ENCODE measurements at places on chromosomes 1 and 21.

DNA sequence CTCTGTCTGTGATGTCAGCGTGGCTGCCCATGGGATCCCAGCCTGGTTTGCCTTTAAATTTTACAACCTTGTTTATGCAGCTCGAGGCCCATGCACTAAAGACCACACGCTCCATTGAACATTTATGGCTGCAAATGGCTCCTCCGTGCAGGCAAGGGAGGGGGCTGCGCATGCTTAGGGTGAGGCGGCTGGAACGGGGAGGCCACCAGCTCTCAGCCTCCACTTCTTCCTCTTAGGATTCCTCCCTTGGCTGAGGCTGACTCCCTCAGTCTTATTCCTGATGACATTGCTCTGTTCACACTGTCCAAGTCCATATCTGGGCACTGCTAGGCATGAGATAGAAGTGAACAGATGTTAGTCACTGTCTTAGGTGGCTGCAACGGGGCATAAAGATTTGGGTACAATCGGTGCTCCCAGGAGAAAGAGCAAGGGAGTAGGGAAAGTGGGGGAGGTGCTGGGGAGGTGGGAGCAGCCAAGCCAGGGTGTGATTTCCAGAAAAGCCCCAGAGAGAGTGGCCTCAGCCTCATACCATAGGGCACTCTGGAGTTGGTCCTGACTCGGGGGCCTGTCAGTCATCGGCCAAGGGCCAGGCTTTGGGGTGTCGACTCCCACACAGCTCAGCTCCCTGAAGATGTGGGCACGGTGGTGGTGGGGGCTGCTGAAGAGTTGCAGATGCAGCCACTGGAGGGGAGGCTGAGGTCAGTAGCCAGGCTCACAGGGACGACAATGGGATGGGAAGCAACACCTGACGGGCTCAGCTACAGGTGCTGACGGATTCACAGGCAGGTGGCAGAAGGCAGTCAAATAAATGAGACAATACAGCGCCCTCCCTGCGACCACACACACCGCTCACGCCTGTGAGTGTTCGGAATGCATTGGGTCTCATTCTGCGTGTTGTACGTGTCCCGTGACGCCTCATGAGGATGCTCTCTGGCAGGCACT lies 37.3 kb upstream of the ACTL8 start:
- DNase-seq, result no peak

DNA sequence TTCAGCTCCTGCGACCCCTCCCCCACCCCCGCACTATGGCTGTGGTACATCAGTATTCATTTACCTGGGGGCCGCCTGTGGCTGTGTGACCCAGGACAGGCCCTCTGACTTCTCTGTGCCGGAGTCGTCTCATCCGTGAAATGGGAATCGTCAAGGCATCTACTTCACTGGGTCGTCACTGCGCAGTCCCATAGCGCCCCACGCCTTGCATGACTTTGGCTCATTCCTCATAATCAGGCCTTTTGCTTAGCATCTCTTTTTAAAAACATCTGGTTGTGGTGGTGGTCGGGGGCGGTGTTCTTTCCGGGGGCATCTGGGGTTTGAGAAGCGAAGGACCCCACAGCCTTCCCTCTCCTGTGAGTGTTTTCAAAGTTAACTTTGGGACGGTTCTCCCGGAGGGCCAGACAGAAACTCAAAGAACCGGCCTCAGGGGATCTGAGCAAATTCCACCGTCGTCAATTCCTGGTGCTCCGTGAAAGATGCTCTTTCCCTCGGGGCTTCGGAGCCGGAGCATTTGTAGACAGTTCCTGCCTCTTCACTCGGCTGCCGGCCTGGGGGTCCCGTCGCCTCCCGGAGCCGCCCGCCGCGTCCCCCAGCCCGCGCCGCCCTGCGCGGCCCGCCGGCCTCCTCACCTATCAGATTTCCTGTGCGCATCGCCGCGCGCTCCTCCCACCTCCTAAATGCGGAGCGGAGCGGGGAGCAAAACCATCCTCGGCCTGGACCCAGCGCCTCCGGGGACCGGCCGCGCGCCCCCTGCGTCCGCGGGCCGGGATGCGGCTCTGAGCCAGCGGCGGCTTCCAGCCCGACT lies at the start of gene B3GALT5:
TSS of gene B3GALT5 (plus strand) at position 708 of the 808 bp plus-strand sequence. CDS start 47,620 bp downstream, outside the sequence.
- no peak for DNase-seq

- no peak for DNase-seq
Measured at GRCh38 chr1:201335174-201335870, 42.2 kb downstream of the TNNT2 start.

GRCh38 chr1:119046429-119046784 lies 58.3 kb upstream of the TBX15 start:
- DNase-seq, result no peak

DNA sequence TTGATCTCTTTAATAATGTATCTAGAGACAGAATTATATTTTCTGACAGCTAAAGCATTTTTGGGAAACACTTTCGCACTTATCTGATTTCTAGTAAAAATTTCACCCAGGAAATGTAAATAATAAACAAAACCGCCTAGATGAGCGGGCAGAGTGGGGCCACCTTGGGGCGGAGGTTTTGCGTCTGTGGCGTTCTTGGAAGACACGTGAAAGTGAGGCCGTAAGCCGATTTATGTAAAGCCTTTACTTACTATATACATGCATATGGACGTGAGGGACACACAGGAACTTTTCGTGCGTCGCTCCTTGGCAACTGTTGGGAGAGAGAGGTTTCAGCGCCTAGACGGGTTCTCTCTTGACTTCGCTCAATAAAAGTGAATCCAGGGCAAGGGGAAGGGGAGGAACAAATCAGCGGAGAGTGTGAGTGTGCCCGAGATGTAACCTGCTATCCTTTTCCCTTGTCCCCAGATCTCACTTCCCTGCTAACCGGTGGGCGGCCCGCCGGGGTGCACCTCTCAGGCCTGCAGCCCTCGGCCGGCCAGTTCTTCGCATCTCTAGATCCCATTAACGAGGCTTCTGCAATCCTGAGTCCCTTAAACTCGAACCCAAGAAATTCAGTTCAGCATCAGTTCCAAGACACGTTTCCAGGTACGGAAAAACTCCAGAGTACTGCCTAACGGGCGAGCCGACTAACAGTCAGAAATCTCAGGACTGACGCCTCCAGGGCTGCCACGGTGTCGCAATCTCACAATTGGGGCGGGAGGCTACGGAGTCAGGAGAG lies 1.7 kb downstream of the HLX start:
- no peak for DNase-seq

DNA sequence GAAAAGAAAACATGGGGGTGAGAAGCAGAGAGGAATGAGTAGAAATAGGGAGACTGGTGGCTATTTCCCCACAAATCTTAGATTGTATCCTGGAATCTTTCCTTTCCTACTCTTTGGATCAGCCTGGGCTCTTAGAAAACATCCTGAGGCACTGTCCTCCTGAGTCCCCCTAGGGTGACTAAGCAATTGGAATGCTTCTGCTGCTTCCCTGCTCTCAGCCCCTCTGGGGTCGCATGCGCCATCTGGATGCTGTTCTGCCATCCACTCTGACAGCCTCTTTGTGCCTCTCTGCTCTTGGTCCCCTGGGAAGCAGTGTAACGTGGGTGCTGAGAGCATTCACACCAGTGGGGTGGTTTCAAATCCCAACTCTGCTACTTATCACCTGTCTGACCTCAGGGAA lies 443.0 kb downstream of the SIPA1L2 start:
- no peak for DNase-seq

- DNase-seq, result no peak
Measured at GRCh38 chr1:184443201-184443600, 56.4 kb downstream of the C1orf21 start.

- DNase-seq, result no peak
Measured at GRCh38 chr1:107359472-107360241, 218.8 kb downstream of the NTNG1 start.

DNA sequence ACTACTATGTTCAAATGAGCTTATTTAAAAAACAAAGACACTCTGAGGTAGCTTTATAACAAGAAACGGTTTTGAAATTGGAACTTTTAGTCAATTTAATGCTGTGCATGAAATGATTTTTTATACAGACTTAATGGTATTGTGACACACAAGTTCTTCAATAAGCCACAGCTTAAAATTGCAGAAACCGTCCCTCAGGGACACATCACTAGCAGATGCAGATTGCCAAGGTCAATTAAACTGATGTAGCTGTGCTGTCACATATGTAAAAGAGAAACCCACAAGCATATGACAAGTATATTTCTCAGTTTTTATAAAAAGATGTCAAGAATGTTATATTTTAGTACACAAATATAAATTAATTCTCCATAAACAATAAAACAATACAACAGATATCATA lies 366.9 kb downstream of the DPYD start:
- DNase-seq, result no peak
